ENCODE measurements at places on chromosomes 4 and X. TPM values are rescaled to one million over a fixed set of nuclear protein-coding genes. Genes with fewer than 3 reads are reported as not detected.

GRCh38 chr4:16027114-16027513 lies 56.7 kb downstream of the PROM1 start:
- DNase-seq = no peak
- peaks cover 2% of the 10 kb centered on the region for H3K27me3 ChIP-seq
- H3K36me3 ChIP-seq = no peaks in the 10 kb centered on the region
- no peak overlapping the region for H3K27ac ChIP-seq
- peaks cover 19% of the 10 kb centered on the region for H3K4me1 ChIP-seq

DNA sequence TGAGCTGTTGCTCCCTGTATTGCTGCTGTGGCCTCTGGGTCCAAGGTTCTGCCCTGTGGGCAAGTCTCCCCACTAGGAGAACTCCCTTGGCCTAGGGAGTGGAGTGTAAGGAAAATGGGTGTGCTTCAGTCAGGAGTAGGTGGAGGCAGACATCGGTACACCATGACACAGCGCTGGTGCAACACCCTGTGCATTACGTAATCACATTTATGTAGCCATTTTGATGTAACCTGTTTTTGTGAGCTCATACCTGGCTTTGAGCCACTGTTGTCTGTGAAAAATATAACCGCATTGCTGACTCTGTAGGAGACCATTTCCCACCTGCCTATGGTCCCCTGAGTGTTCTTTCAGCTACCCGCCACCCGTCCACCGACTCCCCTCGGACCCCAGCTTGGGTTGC lies 700.5 kb upstream of the AGA start:
- no peaks in the 10 kb centered on the region for H3K4me1 ChIP-seq
- H3K36me3 ChIP-seq = no peaks in the 10 kb centered on the region
- DNase-seq = no peak
- H3K27ac ChIP-seq = no peak overlapping the region

DNA sequence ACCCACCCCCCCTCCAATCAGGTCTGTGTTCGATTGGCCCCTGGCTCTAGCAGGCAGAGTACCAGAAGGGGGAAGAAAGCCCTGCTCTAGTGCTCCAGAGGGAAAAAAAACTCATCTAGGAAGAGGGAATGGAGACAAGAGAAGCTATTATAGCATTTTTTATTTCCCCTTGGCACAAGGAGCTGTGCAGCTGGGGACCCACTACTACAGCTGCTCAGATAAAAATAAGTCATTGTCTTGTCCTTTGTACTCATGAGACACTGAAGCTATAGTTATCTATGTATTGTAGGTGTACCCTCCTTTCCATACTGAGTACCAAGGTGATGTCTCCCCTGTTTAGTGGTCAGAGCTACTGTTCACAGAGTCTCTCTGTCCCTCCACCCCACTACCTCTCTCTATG lies 14.3 kb downstream of the CCDC160 start:
- no peaks in the 10 kb centered on the region for H3K27me3 ChIP-seq
- no peak for DNase-seq
- H3K4me1 ChIP-seq = peaks cover 18% of the 10 kb centered on the region
- no peaks in the 10 kb centered on the region for H3K36me3 ChIP-seq

DNA sequence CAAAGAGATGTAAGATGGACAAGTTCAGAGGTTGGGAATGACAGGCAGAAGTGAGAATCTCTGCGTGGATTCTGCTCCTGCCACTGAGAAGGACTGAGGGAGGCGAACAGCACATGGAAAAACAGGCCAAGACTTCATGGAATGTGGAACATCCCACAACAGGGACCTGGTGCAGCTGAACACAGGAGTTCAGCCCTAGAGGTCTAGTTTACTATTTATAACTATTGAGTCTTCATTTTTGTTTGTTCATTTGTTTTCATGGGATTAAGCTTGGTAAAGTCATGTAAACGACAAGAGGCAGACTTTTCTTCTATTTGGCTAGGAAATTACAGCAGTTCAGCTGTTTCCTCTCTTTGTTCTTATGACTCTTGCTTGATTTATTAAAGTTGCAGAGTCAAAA lies 234.5 kb downstream of the MAML3 start:
- H3K36me3 ChIP-seq = no peaks in the 10 kb centered on the region
- H3K4me1 ChIP-seq = peaks cover 66% of the 10 kb centered on the region
- H3K27me3 ChIP-seq = no peaks in the 10 kb centered on the region
- peak overlapping the region; percentile 90 for H3K27ac ChIP-seq

MAGEA9B gene
- not detected for total RNA-seq
